Kidney epithelial cell (primary cell): ENCODE measurements at places on chromosomes 5 and 9. TPM values are rescaled to one million over a fixed set of nuclear protein-coding genes. Genes with fewer than 3 reads are reported as not detected.
A peak's percentile ranks its signal among the peaks of the same experiment; 100 is the strongest.

DNA sequence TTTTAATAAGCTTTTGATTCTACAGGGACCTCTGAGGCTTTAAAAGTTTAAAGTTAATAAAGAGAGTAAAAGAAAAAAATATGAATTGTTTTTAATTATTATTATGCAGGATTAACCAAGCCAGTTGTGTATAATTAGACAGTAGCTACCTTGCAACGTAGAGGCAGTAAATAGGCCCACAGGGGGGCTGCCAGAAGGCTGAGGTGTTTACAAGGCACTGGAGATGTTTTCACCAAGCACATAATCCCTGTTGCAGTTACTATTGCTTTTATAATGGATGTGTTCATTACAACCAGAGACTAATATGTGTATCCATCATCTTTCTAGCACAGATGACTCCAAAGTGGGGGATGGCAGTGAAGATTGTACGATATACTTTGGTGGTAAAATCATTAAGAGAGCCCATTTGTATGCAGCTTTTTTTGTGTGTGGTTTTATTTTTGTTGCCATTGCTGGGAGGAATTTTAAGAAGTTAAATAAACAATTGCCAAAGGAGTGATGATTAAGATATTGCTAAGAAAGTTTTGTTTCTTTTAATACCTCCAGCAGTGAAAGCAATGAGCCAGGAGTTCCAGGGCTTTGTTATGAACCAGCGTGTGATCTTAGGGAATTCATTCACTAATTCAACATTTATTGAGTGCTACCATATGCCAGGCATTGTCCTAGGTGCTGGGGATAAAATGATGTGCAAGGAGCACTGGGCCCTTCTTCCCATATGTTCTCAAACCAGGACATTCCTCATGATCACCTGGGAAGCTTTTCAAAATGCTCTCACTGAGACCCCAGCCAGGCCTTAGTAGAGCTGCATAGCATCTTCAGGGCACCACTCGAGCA lies 138.7 kb upstream of the EFNA5 start:
- DNase-seq = no peak

GRCh38 chr9:96317335-96317980 lies 15.5 kb upstream of the HSD17B3 start:
- peak; percentile 28 for DNase-seq

- no peak for DNase-seq
Measured at GRCh38 chr5:175895686-175896102, 24.3 kb downstream of the CPLX2 start.

GRCh38 chr5:138289296-138289695 lies 14.9 kb upstream of the GFRA3 start:
- no peak for DNase-seq

GRCh38 chr9:5671711-5672353 lies 42.9 kb downstream of the RIC1 start:
- peak; percentile 12 for DNase-seq

- DNase-seq = no peak
Measured at GRCh38 chr9:130166399-130166798, 5.8 kb upstream of the NCS1 start.

DNA sequence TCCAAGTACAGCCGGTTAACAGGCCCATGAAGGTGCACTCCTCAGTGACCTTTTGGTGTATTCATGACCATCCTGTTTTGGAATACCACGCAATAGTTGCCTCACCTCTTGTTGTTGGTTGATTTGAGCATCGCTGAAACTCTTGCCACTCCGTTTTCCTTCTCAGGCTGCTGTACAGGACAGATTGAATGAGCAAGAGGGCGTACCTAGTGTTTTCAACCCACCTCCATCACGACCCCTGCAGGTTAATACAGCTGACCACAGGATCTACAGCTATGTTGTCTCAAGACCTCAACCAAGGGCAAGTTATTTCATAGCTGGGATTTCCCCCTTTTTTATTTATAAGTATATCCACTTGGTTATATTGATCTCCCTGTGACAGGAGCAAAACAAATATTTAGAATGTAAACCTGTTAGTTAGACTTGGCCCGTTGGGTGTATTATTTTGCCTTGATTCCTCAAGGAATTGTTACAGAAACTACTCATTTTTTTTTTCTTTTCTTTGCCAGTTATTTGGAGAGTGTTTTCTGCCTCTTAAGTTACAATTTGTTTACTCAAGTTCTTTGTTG lies 38.1 kb downstream of the FAF2 start:
- DNase-seq = no peak

DNA sequence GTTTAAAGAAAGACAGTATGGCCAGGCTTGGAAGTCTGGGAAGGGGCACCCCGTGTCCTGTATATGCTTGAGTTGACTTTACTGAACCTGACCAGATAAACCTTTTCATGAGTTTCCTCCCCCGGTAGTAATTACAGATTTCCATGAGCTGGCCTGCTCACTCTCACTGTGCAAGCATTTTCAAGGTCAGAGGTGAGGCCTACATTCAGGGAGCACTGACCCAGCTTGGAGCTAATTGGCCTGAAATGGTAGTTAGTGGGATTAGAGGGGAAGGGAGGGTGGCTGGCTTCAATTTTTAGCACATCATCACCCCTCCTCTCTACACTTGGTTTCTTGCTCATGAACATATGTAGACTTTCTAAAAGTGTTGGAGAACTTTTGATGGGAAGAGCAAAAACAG lies 99.2 kb downstream of the PSAT1 start:
- no peak for DNase-seq

- no peak for DNase-seq
Measured at GRCh38 chr9:32603914-32604852, 31.2 kb upstream of the NDUFB6 start.

- no peak for DNase-seq
Measured at GRCh38 chr5:169583101-169583423, 511 bp upstream of the SPDL1 start.

DNA sequence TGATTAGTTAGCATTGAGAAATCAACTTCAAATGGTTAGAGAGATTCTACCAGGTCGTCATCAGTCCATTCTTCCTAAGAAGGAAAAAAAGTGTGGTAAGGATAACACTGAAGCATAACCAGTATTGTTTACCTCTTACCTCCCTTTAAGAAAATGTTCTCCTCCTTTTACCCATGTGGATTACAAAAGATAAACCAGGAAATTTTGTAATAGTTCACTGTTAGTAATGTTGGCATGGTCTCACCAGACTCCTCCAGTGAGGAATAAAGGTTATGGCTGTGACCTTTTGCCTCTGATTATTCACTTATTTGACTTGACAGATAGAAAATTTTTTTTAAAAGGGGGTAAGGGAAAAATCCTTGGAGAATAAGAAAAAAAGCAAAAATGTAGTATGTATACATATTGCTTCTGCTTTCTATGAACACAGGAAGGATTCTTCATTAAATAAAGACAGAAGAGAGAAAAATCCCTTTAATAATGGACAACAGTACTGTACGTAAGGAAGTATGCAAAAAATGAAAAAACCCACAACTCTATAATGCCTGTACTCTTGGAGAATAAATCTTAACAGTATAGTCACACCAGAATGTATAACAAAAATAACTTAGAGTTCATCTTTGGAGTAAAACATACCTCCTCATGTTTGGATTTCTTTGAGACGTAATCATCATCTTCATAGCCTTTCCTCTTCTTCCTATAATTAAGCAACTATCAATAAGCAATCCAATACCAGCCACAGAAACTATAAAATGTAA lies 18.1 kb downstream of the CCNH start:
- DNase-seq = peak; percentile 29

GRCh38 chr5:128825826-128826225 lies 139.5 kb upstream of the SLC27A6 start:
- no peak for DNase-seq

DNA sequence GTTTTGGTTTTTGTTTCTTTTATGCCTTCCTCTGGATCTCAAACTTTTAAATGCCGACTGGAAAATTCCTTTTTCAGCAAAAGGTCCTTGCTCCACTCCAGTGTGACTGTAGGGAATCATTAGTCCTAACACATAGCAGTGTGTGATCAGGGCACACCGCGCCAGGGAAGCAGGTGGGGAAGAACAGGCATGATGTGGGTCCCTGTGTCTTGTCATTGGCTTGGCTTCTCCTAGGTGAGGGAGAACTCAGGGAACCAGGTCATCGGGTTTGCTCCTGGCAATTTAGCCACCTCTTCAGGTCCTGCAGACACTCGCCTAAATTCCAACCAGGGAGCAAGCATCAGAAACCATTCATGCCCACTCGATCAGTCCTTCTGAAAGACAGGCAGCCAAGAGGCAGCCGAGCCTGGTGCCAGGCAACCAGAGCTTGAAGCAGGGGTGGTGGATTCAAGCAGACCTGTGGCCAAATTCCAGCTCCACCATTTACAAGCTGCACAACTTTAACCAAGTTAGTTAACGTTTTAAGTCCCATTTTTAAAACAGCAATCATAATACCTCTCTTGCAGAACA lies 514.2 kb downstream of the BNC2 start:
- DNase-seq = no peak

Gene QRFP
- not detected in 2 replicates for total RNA-seq

Gene C9orf72
- total RNA-seq = 10.2 and 11.2 TPM in 2 replicates

Gene MED7
- total RNA-seq = 12.2 and 17.7 TPM in 2 replicates

Gene MAMDC4
- total RNA-seq = 3.7 and 6.4 TPM in 2 replicates

Gene SPINK13
- not detected in 2 replicates for total RNA-seq

Gene CDC20B
- total RNA-seq = 0.27 TPM in 1 of 2 replicates, not detected in the other

Gene SLC36A3
- total RNA-seq = not detected in 2 replicates

Gene ENHO
- total RNA-seq = 1.5 TPM in 1 of 2 replicates, not detected in the other

Gene CER1
- total RNA-seq = not detected in 2 replicates

Gene SEMA4D
- 27.8 and 30.7 TPM in 2 replicates for total RNA-seq

Gene AHRR
- total RNA-seq = 2.6 and 4.9 TPM in 2 replicates
